ENCODE measurements at places on chromosomes 3 and 15.

DNA sequence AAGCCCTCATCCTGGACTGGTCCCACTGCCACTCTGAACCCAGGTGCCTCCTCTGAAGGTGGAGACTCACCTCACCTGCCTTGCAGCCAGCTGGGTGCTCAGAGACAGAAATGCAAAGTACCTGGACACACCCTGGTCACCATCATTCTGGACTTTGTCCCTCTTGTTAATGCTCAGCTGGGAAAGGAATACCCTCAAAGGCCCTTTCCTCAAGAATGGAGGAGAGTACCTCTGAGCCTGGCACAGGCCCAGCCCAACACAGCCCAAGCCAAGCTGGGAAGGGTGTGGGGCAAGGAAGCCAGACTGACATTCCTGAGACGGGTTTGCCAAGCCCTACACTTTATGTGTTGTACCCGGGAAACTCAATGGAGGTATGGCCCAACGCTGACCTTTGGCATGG is 983 bp upstream of the ALAS1 start:
- peak; percentile 90 for DNase-seq

DNA sequence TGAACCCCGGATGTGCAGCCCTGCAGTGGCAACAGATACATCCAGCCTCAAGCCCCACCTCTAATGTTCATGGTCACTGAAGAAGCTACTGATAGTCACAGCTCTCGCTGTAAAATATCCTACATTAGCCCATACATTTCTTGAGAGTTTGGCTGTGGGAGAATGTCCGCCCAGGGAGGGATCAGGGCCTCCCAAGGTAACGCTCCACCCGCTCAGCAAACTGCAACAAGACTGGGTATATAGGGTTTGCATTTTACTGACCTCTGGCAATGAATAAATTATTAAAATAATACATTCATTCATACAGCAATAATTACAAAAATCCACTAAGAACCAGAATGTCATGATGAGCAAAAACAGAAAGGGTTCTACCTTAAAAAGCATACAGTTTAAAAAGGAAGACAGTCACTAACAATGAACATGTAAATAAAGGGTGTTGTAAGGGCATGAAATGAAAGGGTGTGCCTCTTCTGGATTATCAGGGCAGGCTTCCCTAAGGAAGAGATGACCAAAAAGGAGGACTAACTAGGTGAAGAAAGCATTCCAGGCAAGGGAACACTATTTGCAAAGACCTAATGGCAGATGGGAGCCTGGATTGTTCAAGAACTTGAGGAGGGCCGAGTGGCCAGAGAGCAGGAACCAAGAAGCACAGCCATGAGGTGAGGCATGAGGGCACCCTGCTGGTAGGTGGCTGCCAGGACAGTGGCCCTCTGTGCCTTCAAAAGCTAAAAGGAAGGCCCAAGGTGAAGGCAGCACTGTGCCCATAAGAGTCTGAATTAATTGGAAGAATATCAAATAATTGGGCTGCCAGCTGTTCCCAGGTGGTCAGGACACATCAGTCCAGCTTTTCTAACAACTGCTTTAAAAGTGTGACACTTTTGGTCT is 28.1 kb upstream of the CTDSPL start:
- no peak for DNase-seq

DNA sequence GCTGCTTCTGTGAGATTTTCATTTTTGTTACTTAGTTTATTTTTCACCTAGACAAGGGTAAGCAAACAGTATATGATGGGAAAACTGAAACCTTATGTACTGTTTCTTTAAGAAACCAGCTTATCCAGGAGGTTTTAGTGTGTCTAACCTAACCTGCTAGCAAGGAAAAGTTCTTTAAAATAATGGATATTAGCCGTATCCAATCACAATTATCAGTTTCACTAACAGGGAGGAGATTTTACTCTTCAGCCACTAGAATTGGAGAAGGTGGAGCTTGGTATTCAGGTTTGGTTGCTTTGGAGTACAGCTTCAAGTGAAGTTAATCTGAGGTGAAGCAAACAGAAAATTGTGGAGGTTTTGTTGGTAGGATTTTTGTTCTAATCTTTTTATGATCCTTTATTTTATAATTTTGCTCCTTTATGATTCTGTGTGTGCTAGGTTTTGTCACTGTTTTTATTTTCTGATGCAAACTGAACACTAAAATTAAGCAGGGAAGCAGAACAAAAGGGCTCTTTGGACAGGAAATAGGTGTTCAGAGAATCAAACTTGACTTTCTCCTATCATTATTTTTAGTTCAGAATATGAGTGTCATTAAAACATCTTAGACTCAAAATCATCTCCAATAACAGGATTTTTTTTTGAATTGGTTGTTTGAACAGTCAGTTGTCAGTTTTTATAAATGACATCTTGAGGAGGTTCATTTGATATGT is 13.0 kb downstream of the ZFAND6 start:
- peak; percentile 60 for DNase-seq

DNA sequence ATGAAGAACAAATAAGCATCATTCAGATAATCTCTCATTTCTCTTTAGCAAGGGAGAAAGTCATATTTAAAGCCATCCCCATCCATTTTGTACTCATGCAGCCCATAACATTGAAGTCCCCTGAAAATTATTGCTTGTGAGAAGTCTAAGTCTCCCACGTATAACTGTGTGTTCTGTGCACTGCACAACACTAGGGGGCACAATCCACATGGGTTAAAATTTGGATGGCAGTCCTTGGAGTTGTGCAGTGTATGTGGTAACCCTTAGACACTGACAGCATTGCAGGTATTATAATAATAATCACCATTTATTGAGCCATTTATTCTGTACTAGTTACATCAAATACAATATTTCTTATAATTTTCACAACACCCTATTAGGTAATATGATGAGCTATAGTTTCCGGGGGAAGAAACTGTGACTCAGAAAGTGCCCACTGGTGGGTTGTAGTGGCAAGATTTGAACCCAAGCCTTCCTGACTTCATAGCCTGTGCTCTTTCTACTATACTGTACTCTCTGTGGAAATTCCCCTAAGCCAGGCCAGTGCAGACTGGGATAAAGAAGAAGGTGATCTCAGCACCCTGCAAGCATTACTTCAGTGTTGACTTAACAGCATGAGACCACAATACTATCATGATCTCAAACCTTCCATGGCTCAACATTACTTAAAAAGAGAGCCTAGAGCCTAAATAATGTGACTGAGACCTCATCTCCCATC is 15.7 kb downstream of the KCNAB1 start:
- DNase-seq = no peak

- DNase-seq = peak; percentile 89
These were observed 137.1 kb upstream of the TSC22D2 start for GRCh38 chr3:150270883-150271590.

DNA sequence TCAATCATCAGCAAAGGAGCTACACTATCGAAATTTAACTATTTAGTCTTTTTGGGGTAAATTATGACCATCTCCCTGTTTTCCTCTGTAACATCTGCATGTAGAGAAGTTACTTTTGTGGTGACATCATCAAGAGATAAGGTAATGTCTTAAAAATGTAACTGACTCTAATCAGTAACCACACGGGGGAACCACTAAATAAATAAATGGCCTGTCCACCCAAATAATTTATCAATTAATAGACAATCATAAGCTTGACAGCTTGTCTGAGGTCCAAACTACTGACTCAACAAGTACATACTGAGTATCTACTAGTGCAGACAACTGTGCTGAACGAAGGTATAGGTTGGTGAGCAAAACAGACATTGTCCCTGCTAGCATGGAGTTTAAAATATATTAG is 219.3 kb downstream of the SLC9A9 start:
- no peak for DNase-seq

- peak; percentile 37 for DNase-seq
These were observed 152.2 kb downstream of the ALCAM start for GRCh38 chr3:105518806-105519418.

DNA sequence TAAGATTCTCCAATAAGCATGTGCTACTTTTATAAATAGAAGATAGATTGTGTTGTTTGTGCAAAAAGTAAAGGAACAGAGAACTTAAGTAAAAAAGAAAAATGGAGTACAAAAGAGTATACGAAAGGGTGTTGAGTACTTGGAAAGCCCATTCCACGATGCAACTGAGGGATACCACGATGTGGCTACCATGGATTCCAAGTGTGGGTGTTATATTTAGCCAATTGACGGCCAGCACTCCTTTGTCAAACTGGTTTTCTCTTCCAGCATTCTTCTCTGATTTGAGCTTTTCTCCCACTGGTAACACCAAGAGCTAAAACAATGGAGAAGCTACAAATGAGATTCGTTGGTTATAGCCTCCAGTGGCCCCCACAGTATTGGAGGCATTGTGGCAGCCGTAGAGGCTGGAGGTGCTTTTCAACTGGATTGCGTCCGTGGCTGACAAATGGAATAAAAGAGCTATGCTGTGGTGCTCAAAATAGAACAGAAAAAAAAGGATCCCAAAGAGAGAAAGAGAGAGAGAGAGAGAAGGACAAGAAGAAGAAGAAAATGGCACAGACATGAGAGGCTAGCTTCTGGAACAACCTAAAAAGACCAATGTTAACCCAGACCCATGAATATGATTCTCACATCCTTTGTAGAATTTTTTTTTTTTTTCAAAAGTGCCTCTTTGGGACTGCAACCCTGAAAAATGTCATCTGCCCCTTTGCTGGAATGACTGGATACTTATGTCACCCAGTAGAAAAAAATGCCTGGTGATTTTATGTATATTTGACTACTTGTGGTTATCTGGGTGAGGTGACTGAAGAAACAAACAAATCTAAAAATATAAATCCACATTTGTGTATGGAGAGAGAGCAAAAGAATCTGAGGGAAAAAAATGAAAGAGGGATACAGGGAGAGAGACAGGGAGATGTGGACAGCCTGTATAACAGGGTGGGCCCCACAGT is 345.1 kb downstream of the RORA start:
- no peak for DNase-seq

DNA sequence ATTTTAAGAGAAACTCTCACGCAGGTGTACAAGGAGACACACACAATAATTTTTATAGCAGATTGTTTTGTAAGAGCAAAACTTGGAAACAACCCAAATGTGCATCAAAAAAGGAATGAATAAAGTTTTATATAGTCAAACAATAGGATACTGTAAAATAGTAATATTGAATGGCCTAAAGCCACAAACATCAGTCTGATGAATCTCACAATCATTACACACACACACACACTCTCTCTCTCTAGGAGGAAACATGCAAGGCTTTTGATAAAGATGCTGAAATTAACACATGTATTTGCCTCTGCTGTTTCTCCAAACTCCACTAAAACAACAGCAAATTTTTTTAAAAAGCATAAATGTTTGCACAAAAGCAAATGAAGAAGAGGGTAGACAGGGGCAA is 37.3 kb downstream of the ADIPOQ start:
- DNase-seq = no peak

Measured in mucosa of descending colon (tissue), 3 donors.